ENCODE measurements at places on chromosomes 16 and 17.

- DNase-seq, result no peak
These were observed 80.7 kb downstream of the DNAH3 start for GRCh38 chr16:21069986-21070385.

DNA sequence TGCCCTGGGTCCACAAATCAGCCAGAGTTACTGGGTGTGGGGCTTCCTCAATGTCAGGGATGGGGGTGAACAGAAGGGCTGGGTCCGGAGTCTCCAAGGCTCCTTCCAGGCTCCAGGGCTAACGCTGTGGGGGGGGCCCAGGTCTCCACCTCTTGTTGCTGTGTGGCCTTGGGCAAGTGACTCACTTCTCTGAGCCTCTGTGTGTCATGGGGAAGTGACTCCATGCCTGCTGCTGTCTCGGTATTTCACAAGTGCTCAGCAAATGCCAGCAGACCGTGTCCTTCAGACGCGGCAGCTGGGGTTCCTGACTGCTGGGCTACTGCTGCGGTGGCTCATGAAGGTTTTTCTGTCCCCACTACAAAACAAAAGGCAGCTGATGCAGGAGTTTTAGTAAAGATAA lies 26.6 kb downstream of the JPH3 start:
- no peak for DNase-seq

DNA sequence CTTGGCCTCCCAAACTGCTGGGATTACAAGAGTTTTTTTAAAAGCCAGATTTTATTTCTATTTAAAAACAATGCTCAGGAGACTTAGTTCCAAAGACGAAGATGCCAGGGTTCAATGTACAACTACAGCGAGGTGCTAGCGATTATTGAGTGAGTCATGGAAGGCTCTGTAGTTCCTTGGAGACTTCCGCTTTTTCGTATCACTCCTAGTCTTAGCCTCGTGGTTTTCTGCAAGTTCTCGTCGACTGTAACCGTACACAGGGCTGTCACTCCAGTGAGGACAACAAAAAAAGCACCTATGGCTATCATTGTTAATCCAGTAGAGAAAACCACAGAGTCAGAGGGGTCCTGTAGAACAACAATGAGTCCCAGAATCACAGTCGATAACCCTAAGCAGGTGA lies 22.7 kb upstream of the ZC3H7A start:
- no peak for DNase-seq

DNA sequence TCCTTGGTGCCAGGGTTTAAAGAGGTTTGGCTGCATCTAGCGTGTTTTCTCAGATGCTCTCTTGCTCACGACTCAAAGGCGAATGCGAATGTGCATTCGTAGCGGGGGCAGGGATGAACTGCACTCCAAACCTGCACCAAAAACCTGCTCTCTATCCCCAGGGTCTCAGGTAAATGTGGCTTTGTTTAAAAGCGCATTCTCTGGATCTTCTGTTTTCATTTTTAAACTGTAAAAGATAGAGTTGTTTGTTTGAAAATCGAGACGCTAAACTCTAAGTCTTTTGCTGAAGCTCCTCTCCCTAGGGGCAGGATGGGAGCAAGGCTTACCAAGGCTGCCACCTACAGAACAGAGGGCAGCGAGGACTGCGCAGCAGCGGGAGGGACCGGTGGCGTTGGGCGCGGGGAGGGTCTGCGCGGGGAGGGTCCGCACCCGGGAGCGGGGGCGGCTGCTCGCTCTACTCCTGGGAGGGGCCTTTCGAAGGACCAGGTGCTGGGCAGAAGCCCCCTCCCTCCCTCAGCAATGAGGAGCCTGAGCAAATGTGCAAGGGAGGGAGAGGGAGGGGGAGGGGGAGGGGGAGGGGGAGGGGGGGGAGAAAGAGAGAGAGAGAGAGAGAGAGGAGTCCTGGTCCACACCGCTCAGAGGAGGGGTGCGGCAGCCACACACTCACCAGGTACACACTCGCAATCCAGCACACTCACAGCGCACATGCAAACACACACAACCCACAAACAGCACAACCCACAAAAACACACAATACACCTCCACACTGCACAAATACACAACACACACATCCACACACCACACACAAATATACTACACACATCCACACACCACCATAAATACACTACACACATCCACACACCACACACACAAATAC lies 142.8 kb downstream of the GRIN2A start:
- DNase-seq, result no peak

DNA sequence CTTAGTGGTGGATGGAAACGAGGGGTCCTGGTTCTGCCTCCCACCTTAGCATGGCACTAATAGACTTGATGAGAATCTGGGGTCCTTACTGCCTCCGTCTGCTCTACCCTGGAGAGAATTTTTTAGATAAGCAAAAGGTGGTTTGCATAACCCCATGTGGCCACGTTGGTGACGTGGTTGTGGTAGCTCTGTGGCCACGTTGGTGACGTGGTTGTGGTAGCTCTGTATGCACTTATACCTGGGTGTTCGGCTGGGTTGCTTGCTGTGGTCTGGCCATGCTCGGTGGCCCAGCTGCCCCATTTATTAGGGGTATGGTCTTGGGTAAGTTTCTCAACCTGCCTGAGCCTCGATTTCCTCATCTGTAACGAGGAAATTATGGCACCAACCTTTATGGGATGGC lies 13.0 kb downstream of the SPIRE2 start:
- DNase-seq, result no peak

DNA sequence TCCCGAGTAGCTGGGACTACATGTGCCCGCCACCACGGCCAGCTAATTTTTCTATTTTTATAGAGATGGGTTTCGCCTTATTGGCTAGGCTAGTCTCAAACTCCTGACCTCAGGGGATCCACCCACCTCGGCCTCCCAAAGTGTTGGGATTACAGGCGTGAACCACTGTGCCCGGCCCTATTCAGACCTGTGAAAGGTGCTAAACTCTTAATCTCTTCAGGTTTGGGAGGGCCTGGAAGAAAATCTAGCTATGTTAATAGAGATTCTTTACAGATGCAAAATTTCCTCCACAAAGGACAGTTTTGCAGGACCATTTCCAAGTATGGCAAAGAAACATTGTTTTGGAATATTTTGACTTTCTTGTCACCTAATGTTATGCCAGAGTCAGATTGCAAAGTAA lies 3.1 kb upstream of the PLA2G15 start:
- DNase-seq, result no peak
